ENCODE measurements at places on chromosomes 6 and 20. TPM values are rescaled to one million over a fixed set of nuclear protein-coding genes. Genes with fewer than 3 reads are reported as not detected.

The HLA-DQB1 gene
- polyA plus RNA-seq, result 986 TPM

The TMEM151B gene
- polyA plus RNA-seq, result 0.01 TPM

DNA sequence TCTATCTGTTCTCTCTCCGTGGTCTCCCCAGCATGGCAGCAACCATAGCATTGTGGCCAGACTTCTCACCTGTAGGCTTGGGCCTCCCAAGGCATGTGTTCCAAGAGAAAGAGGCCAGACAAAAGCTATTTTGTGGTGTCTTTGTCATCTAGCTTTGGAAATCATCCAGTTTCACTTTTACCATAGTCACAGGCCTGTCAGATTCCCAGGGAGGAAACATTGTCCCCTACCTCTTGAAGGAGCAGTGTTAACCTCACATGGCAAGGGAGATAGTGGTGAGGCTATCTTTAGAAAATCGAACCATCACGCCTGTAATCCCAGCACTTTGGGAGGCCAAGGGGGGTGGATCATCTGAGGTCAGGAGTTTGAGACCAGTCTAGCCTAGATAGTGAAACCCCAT lies 42.3 kb upstream of the RALGAPA2 start:
- no peaks in the 10 kb centered on the region for H3K36me3 ChIP-seq
- H3K27ac ChIP-seq, result no peak overlapping the region
- no peak for DNase-seq
- no peaks in the 10 kb centered on the region for H3K4me1 ChIP-seq

DNA sequence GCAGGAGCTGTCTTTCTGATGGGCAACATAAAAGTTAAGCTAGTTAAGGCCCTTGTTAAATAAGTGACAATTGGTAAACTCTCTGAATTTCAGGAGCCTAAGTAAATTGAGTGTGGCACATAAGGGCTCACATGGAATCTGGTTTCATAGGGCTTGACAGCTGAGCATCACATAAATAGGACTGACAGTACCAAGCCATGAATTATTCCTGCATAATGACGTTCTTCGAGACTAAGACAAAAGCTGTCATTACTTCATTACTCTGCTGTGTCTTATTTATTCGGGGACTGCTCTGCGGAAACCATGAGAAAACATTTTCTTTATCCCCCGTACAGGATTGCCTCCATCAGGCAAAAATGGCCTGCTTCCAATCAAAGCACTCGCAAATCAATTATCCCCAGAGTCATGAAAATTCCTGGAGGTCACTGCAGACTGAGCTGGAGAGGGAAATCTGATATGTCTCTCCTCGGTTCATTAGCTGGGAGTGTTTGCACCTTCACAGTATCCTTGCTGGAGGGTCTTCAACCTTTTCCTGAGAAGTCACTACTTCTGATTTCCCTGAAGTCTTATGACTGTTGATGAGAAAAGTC lies 311.4 kb downstream of the CDH26 start:
- no peak overlapping the region for H3K27ac ChIP-seq
- H3K4me3 ChIP-seq, result no peak overlapping the region
- no peaks in the 10 kb centered on the region for H3K27me3 ChIP-seq
- H3K36me3 ChIP-seq, result no peaks in the 10 kb centered on the region

DNA sequence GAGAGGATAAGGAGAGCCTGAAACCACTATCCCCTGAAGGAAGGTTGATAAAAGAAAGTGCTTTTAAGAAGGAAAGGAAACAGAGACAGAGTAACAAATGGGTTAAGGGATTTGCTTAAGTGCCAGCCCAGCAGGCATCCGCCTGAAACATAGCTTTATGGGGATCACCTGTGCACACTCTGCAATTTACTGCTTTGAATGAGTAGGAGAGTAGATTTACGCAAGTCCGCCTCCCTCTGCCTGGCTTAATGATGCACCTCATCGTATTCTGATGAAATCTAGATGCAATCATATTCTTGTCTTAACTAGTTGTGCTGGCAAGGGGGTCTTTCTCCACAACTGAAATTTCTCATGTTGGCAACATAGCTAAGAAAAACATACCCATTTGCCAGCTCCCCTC lies 101.1 kb upstream of the ID4 start:
- no peaks in the 10 kb centered on the region for H3K36me3 ChIP-seq
- H3K27me3 ChIP-seq, result no peaks in the 10 kb centered on the region
- no peak overlapping the region for H3K27ac ChIP-seq
- H3K4me1 ChIP-seq, result no peaks in the 10 kb centered on the region

DNA sequence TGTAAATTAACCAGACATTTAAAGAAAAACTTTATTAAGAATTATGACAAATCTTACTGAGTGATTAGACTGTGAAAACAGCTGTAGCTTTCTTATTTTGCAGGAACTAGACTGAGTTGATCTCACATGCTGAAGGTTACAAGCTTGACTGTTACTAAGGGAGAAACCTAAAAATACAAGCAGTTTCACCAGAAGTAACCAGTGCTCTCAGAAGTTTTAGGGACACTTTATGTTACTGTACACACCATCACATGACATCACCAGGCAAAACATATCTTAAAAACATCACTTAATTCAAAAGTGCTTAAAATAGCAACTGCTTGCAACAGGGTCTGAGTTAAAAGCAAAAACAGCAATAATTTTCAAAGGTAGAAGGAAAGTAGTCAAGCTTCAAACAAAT lies 5.4 kb downstream of the FBXO30 start:
- no peak for DNase-seq
- H3K4me1 ChIP-seq, result peaks cover 15% of the 10 kb centered on the region
- no peak overlapping the region for H3K4me3 ChIP-seq
- H3K36me3 ChIP-seq, result peaks cover 15% of the 10 kb centered on the region

- no peak overlapping the region for H3K27ac ChIP-seq
- peaks cover 3% of the 10 kb centered on the region for H3K27me3 ChIP-seq
- no peaks in the 10 kb centered on the region for H3K36me3 ChIP-seq
- peaks cover 10% of the 10 kb centered on the region for H3K4me1 ChIP-seq
Measured at GRCh38 chr20:57598060-57598459, 22.2 kb downstream of the ZBP1 start.

- peak; percentile 92 for DNase-seq
- H3K27me3 ChIP-seq, result peaks cover 19% of the 10 kb centered on the region
- peaks cover 24% of the 10 kb centered on the region for H3K4me1 ChIP-seq
- peak within 1 kb of the TSS; percentile 50 for H3K4me3 ChIP-seq
- no peaks in the 10 kb centered on the region for H3K36me3 ChIP-seq
Measured at GRCh38 chr20:31605031-31605901, at the start of gene ID1. Gene ID1 (plus strand): TSS chr20:31605289. CDS start chr20:31605388, 99 bp downstream.

GRCh38 chr6:80547827-80548226 lies 441.4 kb downstream of the BCKDHB start:
- DNase-seq, result no peak
- no peaks in the 10 kb centered on the region for H3K36me3 ChIP-seq
- no peak overlapping the region for H3K4me3 ChIP-seq
- no peak overlapping the region for H3K27ac ChIP-seq
